ENCODE measurements at places on chromosomes 13 and 19.
A peak's percentile ranks its signal among the peaks of the same experiment; 100 is the strongest.

DNA sequence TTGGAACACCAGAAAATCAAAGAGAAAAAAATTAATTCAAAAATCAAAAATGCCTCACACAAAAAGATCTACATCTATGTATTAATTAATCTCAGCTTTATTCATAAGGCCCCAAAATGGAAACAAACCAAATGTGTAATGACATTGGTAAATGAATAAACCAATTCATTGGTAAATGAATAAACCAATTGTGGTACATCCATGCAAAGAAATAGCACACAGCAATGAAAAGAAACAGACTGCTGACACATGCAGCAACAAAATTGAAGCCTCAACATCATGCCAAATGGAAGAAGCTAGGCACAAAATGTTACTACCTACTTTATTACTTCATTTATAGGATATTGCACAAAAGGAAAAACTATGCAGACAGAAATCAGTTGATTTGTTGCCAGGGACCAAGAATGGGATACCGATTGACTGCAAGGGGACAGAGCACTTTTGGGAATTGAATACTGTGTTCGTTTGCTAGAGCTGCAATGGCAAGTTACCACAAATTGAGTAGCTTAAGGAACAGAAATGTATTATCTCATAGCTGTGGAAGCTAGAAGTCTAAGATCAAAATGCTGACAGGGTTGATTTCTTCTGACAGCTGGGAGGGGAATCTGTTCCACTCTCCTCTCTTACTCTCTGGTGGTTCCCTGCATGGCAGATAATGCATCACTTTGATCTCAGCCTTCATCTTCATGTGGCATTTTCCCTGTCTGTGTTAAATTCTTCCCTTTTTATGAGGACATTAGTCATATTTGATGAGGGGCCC lies 252.8 kb downstream of the RFC3 start:
- no peak for ATAC-seq

- no peak for ATAC-seq
These were observed 34.2 kb downstream of the THSD1 start for GRCh38 chr13:52371736-52372247.

GRCh38 chr19:43684326-43684725 lies 14.4 kb upstream of the PLAUR start:
- ATAC-seq, result no peak

GRCh38 chr13:74070065-74070464 lies 64.1 kb downstream of the KLF12 start:
- peak; percentile 88 for ATAC-seq

DNA sequence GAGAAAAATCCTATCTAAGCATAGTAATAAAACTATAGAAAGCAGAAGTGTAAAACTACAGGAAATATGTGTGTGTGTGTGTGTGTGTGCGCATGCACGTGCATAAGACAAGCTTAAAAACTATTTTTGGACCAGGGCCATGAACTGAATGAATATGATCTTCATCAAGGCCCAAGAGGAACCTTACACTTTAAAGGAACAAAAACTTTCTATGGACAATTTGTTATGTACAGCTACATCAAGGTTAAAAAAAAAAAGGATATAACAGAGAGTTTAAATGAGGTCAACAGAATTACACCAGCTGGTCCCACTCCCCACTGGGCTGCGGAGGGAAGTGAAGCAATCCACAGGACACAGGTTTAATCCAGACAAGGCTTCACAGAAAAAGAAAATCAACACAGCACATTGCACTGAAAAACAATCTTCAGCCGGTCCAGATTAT lies 151.1 kb downstream of the LHFPL6 start:
- ATAC-seq, result no peak

- ATAC-seq, result no peak
These were observed 30.1 kb upstream of the USP12 start for GRCh38 chr13:27201661-27202060.

Data from activated CD4-positive, CD25-positive, alpha-beta regulatory T cell treated with anti-CD3 and anti-CD28 coated beads, Interleukin-2, amount 50 U/mL, for 24 hours (primary cell).